GM12864 (cell line): ENCODE measurements at places on chromosomes 6 and 20.

DNA sequence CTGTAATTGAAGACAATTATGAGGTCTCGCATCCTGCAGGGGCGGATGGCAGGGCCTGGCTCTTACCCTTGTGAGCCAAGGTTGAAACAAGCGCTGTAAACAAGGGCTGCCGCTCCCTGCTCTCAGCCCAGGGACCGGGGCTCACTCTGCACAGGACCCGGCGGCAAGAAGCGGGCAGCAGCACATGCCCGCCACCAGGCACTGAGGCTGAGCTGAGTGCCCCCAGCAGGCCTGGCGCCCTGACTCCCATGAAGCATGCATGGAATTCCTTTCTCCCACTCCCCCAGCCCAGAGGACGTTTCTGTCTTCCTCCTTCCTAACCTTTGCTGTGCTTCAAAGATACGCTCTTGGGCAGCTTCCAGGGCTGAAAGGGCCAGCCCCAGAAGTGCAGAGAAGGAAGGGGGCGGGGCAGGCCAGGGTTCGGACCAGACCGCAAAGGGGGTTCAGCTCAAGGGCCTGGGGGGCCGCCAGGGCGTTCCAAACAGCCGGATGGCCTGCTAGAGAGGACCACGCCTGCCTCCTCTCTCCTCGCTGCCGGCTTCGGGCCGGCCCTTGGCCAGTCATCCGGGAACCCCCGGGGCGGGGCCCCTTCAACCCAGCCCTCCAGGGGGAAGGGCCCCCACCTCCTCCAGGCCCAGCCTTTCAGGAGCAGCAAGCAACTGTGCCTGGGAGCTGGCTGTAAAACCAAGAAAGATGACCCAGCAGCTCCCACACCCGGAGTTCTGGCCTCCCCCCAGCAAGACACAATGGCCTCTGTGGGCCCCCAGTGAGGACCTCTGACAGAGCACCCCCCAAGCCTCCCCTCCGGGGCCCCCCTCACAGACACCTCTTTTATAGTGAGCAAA, 109.9 kb downstream of the NOL4L start:
- no peak for DNase-seq

DNA sequence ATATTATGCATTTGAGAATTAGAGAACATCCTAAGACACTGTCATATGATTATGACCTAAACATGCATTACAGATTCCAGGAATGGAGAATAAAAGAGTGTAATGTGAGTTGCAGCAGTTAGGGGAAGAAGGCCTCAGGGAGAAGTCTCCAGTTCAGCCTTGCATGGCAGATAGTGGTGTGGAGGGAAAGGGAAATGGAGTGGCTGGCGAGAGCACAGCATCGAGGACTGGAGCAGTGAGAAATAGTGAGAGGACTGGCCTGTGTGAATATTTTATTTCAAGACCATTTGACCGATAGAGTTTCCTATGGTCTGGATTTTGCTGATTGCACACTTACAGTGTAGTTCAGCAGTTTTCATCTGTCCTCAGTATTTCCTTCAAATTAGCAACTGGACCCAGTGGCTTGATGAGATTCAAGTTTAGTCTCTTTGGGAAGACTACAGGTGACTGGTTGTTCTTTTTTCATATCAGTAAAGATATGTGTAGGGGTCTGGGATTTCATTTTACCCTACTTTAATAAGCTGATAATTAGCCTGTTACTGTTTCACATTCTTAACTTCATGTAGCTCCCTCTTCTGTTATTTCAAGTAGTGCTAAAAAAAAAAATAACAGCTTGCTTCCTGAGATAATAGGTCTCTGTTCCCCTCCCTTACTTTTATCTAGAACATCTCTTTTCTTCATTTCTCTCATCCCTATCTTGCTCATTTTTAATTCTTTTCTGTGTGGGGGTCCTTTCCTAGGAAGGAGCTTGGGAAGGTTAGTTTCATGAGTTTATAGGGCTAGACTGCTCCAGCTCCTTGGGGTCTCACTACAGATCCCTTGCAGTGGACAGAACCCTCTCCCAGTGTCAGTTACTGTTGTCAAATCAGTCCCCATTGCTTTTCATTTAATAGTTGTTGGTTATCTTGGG, 27.9 kb downstream of the BLTP3A start:
- no peak for DNase-seq

DNA sequence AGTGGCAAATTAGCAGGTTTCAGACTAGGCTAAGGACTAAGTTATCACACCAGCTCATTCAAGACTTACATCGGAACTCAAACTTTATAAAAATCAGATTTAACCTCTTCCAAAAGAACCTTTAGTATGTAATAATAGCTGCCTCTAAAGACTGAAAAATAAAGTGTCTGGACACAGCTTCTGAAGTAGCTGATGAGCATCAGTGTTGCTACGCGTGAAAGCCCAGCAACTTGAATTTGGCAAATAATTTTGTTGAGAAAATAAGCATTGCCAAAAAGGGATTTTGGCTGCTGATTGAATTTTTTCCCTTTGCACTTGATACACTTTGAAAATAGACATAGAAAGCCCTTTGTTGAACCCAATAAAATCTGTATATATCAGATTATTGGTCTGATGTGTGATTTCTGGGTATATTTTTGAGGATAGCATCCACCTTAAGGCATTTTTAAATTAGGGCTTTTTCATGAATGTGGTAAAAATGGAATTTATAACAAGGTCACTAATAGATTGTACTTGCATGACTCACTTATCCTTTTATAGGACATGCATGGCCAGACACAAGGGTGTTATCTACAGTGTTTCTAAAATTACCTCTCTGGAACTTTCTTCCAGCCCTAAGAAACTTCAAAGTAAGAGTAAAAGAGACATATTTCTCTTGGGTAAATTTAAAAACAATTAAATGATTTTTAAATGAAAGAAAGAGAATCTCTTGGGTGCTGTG, 350.4 kb downstream of the TENT5A start:
- no peak for DNase-seq

DNA sequence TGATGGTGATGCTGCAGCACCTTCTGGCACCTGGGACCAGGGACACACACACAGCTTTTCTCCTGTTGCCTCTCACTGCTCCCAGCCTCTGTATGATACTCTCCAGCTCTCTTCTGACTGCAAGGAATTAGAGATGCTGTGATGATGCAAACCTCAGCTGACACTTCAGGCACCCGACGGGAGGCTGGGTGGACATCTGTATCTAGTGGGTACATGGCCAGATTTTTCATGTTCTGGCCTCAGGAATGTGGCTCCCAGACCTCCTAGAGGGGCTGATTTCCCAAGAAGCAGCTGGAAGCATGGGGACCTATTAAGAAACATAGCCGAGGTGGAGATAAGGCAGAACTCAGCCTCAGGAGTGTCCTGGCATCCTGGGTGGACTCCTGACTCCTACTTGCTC, 6.8 kb upstream of the EPB41L1 start:
- no peak for DNase-seq

GRCh38 chr20:15889514-15890256, 683.6 kb downstream of the KIF16B start:
- DNase-seq = no peak

- DNase-seq = no peak
Observed at GRCh38 chr6:78842953-78843352, 24.4 kb upstream of the IRAK1BP1 start.

DNA sequence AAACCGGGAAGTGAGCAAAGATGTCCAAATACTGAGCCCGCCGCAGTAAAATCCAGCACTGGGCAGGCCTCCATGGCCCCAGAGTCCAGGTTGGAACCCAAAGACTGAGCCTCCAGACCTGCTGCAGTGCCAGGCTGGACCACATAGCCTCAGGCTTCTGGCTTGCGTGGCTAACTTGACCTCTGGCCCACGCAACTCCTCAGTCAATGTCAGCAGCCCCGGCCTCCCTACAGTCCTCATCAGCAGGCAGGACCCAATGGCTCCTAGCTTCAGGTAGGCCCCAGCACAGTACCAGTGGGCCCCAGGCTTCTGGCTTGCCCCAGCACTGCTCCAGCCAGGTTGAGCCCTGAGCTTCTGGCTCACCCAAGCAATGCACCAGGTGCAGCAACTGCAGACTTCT, 245.1 kb upstream of the AFDN start:
- DNase-seq = no peak

DNA sequence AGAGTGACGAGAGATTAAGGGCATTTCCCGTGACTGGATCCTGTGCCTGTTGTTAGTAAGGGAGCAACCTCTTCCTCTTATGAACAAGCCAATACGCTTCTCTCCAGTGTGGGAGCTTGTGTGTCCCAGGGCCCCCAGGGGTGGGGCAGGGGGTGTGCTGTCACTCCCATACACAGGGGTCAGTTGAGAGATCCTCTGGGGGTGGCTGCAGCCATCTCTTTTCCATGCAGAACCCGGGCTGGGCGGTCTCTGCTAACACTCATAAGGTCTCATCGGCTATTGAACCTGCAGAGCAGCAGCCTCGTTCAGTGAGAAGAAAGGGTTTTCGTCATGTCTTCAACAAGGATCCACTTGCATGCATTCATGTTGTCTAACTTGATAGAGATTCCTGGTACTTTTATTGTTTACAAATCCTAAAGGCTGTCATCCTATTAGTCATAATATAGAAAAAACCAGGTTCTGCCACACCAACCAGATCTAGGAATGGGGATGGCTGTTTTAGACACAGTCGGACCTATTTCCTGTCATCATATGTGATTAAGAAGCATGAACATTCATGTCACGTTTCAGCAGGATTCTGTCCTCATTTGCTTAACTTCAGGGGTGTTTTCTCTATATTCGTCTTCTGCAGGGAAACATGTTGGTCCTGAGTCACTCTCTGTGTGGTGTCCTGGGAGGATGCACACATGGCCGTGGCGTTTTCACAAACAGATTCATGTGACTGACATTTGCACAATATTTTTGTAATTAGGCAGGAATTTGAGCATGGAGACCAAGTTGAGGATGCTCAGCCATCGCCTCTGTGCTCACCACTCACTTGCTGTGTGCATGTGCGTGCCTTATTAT, 13.3 kb upstream of the THBS2 start:
- DNase-seq = no peak

DNA sequence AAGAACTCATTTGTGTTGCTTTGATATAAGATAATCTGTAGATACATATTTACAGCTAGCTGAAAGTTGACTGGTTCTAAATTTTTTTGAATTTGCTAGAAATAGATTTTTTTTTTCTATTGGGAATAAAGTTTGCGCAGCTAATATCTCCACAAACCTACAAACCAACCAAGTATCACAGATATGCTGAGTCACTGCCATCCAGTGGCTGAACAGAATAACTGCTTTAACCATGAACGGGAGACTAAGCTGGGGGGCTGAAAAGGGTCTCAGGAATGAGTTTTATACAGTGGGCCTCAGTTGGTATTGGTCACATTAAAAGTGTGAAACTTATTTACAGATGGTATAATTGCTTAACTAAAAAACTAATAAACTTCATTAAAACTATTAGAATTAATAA, 326.7 kb upstream of the CNR1 start:
- DNase-seq = no peak

DNA sequence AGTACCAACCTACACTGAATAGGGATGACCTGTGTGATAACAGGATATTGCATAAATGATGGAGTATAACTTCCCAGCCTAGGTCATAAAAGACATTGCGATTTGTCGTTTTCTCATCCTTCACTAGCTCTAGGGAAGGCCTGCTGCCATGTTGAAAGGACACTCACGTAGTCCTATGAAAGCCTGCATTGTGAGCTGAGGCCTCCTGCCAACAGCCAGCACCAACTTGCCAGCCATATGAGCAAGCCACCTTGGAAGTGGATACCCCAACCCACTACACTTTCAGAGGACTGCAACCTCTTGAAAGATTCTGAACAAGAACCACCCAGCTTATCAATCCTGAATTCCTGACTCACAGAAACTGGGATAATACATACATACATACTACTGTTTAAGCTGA, 3.5 kb upstream of the PANK2 start:
- DNase-seq = no peak

GRCh38 chr6:155023717-155024116, 28.6 kb downstream of the TIAM2 start:
- DNase-seq = no peak

- DNase-seq = no peak
Observed at GRCh38 chr6:67790569-67790968, 844.5 kb upstream of the ADGRB3 start.

GRCh38 chr6:152313542-152314482, 323.4 kb downstream of the SYNE1 start:
- DNase-seq = no peak

DNA sequence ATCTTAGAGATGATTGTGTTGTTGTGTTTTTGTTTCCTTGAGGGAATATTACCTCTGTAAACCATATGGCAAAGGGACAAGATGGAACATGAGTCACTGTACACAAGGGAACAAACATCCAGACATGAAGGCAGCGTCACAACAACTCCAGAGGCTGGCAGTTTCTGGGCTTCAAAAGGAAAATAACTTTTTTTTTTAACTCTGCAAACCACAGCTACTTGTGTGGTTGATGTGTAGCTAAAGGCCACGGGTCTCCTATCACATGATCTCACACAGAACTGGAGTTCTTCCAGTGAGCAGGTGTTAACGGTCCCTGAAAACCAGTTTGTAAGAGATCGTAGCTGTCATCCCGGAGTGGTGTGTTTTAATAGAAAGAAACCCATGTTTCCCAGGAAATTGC, 33.2 kb upstream of the HBS1L start:
- DNase-seq = no peak

- DNase-seq = no peak
Observed at GRCh38 chr20:57810511-57811373, 100.9 kb upstream of the PMEPA1 start.

DNA sequence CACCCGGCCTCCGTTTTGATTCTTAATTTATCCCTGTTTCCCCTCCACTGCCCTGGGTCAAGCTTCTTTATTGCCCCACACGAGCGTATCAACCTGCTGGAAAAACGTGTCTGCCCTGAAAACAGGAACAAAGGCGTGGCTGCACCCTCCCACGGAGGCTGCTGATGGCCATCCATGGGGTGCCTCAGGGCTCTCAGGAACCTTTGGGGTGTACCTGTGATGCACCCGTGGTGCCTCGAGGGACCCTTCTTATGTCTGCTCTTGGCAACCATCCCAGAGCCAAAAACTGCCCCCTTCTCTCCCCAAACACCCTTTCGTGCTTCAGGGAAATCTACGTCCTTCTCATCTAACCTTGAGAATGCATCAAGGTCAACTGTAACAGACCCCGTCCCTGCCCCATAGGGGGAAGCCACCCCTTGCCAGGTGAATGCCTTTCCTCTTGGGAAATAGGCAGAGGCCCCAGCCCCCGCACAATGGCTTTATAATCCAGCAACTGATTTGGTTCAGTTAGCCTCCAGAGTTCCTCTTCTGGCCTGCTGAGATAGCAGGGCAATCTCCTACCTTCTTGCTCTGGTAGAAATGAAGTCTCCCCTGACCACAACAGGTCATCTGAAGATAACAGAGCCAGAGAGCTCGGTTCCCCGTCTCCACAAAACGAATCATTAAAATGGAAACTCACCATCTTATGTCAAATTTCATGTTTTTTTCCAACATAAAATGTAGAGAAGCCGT, 29.4 kb downstream of the PSMG4 start:
- DNase-seq = no peak

GRCh38 chr20:63116412-63117106, 99.4 kb downstream of the YTHDF1 start:
- no peak for DNase-seq
